Mucosa of descending colon (tissue), 3 donors: ENCODE measurements at places on chromosomes 7 and 10. TPM values are rescaled to one million over a fixed set of nuclear protein-coding genes. Genes with fewer than 3 reads are reported as not detected.

DNAJC12 gene
- total RNA-seq = 6.3 TPM

GPR85 gene
- 0.12 TPM for total RNA-seq

MSS51 gene
- total RNA-seq = 2.7 TPM

DNA sequence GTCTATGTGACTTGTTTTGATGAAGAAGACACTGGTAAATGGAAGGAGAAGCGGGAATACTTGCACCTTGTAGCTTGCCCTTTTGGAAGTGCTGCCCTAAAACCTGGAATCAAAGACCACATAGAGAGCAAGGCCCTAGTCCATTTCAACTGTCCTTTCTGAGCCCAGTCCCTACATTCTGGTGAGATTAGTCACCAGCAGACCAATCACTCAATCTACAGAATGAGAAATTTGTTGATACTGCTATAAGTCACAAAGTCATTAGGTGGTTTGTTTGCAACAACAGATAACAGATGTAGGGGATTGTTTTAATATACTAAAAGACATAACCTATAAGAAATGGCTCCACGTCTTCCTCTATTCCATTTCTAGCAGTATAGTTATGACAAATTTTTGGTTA, 33.6 kb downstream of the WASL start:
- no peak for DNase-seq

GRCh38 chr7:13846386-13846785, 143.1 kb downstream of the ETV1 start:
- DNase-seq = no peak

DNA sequence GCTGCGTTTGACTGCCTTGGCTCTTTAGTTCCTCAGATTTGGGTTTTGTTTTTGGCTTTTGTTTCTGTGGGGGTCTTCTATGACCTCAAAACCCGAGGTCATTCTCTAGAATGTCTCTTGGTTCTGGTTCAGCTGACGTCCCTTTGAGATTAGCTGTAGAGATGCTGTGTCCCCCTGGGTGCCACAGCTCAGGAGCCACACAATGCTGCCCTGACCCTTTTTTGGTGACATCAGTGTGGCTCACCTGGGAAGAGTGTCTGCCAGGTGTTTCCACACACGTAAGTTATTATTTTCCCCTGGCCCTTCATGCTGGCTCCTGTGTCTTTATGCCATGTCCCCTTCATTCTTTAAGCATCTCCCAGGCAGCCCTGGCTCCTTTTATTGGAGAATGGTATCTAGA, 89.8 kb upstream of the DDC start:
- DNase-seq = no peak

- no peak for DNase-seq
Observed at GRCh38 chr10:32582946-32583345, 137.0 kb downstream of the CCDC7 start.

GRCh38 chr10:52729271-52730104, 43.1 kb downstream of the MBL2 start:
- DNase-seq = no peak

DNA sequence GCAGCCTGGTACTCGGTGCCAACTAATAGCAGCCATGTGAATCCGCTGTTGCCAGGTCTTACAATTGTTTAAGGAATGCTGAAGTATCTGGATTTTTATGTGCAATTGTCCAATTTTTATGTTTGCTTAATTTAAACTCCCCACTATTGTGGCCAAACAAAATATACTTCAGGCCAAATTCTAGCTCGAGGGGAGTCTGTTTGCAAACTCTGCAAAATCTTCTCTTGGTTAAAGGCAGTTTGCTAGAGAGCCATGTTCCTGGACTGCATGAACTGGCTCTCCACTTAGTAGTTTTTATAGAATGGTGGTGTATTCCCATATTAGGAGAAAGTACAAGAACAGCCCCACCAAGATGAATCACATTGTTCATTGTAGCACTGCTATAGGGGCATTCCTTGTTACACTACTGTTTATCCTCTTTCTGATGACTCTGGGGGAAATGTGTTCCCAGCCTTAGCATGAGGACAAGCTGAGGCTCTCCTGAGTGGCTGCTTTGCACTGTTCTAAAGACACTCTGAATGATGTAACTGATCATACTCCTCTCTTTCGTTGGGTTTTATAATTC, 178.0 kb upstream of the GLI3 start:
- no peak for DNase-seq
